Stimulated activated CD4-positive, alpha-beta T cell treated with anti-CD3 and anti-CD28 coated beads, Interleukin-1b, Interleukin-23, amount 100 ng/mL, for 1 hour (primary cell): ENCODE measurements at places on chromosomes 1 and 21.
A peak's percentile ranks its signal among the peaks of the same experiment; 100 is the strongest.

DNA sequence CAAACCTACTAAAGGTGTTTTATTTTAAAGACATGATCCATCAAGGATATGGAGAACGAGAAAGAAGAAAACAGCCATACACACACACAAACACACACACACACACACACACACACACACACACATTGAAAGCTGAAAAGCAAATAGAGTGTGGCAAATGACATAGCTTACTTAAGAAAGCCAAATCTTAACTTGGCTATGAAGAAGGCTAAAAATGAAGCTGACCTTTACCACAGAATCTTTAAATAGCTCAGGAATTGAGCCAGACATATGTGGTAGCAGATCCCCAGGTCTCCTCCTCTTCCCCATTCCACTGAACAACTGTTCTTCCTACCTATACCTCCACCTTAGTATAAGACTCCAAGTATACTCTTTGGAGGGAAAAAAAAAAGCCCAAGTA, 185.6 kb downstream of the CLEC20A start:
- no peak for DNase-seq

GRCh38 chr1:5570931-5571330, 421.3 kb downstream of the NPHP4 start:
- no peak for DNase-seq

DNA sequence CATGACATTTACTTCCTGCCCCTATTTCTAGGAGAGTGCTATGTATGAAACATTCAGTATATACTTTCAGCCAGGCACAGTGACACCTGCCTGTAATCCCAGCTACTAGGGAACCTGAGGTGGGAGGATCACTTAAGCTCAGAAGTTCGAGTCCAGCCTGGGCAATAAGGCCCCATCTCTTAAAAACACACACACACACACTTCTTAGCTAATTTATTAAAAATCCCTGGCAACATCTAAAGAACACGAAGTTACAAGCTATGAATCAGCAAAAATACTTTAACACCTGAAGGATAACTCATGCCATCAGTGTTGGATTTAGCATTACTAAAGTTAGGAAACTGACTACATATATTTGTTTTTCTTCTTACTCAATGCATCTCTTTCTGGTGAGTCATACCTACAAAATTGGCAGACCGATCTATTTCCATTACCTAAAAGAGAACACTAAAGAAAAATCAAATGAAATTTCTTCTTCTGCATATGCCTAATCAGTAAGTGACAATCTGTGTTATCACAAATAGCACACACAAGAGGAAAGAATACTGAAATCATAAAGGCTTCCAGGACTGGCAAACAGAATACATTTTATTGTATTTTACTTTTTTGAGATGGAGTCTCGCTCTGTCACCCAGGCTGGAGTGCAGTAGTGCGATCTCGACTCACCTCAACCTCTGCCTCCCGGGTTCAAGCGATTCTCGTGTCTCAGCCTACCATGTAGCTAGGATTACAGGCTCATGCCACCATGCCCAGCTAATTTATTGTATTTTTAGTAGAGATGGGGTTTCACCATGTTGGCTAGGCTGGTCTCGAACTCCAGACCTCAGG, 41.4 kb downstream of the RNF115 start:
- DNase-seq = no peak

DNA sequence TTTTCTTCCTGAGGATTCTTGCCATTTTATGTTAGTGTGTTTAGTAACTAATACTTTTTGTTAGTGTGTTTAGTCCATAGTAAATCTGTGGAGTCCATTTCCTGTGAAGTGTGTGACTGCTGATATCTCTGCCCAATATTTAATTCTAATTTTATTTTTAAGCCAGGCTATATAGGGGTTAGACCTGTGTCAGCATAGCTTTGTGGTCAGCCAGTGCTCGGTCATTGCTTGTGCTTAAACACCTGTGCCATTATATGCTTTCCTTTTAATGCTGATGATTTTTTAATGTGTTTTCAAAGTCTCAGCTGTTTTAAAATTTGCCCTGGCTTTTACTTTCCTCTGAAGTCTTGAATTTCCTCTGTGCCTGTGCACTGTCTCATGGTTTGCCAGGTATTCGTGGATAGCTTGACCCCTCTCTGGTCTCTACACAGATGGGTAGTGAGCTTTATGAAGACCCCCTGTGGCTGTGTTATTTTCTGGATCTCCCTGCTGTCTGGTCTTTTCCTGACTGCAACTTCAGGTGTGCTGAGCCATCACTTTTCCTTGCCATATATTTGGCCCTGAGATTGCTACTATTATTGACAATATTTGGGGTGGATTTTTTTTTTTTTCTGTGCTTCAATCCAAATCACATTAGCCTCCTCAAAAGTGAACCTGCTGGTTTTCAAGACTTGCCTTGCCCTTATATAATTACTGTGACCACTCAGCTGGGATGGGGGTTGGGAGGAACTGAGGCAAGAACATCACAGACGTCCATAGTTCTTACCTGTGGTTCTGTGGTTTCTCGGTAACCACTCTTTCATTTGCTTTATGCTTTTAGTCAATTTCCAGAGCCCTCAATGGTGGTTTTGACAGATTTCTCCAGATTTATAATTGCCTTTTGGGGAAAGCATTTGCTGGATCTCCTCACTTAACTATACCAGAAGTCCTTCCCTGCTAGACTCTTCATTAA, 59.6 kb downstream of the RPS6KC1 start:
- no peak for DNase-seq

DNA sequence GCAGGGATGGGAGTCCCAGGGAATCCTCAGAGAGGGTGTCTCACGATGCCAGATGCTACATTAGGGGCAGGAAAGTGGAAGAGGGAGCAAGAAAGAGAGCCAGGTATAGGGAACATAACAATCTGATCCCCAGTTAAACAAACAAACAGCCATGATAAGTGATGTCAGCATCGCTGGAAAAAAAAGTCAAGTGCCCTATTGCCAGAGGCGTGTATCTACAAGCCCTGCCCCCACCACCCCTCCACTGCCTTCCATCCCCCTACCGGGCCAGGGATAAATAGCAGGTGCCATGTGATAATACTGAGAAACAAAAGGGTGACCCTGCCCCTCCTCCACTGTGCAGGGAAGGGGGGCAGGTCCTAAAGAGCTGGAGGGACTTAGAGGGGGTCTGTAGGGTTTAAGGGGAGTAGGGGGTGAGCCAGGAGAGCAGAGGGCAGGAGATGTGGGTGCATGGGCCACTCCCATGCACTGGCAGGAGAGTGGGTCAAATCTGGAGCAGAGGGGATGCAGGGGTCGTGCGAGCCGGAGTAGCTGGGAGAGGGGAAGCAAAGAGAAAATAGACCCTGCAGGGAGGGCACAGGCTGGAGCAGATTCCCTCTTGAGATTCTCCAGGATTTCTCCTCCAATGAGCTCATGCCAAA, 3.4 kb downstream of the SLC26A9 start:
- no peak for DNase-seq

GRCh38 chr1:33372162-33372561, 51.3 kb upstream of the A3GALT2 start:
- no peak for DNase-seq

GRCh38 chr1:106747791-106748190, 308.7 kb upstream of the PRMT6 start:
- DNase-seq = no peak

DNA sequence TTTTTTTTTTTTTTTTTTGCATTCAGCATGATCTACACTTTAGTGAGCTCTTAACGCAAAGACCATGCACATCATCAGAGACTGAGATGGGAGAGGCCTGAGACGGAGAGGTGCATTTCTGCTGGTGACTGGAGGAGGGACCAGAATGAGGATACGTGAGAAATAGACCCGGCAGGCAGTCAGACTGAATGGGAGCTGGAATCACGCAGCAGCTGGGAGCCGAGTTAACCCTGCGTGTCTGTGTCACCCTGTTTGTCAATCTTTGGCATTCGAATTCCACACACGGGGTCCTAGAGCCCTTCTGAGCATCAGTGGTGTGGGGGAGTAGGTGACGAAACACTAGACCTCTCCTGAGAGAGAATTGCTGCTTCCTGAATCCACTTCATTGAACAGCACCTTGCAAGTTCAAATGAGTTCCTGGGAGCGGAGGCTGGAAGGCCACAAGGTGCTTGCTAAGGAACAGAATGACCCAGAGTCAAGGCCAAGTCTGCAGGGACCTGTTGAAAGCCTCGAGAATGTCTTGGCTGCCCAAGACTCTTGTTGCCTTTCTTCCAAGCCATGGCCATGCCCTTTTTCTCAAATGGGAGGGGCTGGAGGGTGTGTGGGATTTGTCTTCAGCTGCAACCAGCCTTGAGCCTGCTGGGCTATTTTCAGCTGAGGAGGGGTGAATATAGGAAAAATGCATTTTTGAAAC, 123.3 kb downstream of the CNIH3 start:
- no peak for DNase-seq

DNA sequence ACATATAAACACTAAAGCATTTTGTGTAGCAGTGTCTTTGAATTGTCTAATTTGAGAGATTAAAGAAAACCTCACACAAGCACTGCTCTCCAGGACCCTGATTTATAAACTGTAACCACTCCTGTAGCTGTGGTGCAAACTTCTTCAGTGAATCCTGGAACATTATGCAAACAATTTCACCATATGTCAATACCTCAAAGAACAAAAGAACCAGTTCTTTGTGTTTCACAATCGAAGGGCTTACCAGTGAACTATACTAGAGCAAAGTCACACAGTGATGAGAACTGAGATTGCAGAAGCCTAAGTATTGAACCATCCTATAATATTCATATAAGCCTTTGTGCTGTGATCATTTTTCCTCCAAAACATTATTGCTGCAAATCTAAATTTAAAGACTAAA, 21.5 kb downstream of the DPH5 start:
- DNase-seq = no peak

DNA sequence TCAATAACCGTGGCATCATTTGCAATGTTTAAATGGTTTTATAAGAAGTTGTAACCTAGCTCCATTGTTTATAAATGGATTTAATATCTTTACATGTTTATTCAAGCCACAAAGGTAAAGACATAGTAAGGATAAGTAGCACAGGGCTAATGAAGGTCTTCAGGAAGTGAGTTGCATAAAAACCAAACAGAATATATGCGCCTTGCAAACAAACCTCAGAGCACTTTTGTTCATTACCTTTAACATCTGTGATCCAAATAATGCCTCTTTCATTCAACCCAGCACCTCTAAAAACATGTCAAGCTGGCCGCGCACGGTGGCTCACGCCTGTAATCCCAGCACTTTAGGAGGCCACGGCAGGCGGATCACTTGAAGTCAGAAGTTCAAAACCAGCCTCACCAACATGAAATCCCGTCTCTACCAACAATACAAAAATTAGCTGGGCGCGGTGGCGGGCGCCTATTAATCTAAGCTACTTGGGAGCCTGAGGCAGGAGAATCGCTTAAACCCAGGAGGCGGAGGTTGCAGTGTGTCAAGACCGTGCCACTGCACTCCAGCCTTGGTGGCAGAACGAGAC, 25.3 kb downstream of the BRINP3 start:
- no peak for DNase-seq

GRCh38 chr1:156840186-156840897, 18.6 kb downstream of the INSRR start:
- DNase-seq = no peak

GRCh38 chr1:61424382-61424781, 300.6 kb downstream of the TM2D1 start:
- DNase-seq = no peak

DNA sequence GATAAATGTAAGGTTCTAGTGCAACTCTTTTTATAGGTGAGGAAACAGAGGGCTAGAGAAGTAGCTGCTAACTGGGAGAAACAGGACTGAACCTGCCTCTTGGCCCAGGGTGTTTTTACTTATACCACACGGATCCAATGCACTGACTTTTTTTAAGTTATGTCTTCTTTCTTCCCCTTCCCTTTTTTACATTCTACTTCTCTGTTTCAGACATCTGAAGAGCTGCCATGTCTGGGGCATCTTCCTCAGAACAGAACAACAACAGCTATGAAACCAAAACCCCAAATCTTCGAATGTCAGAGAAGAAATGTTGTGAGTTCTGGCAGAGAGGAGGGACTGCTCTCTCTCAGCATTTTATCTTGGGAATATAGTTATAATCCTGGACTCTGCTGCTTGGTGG, 1.4 kb downstream of the PFKFB2 start:
- DNase-seq = no peak

DNA sequence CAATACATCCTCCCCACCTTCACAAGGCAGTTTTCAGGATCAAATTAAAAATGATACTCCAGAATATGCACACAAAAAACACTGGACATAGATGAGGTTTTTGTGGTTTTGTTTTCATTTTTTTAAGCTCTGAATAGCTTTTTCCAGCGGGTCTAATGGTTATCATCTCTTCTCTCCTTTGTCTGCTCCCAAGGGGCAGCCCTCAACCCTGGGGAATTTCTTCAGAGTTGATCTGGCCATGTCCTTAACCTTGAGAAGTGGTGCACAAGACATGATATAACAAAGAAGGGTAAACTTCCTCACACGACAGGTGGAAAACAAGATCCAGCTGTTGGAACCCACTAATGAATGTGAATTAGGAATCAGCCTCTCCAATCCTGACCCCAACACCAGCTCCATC, 1.5 kb upstream of the CD244 start:
- DNase-seq = no peak

- DNase-seq = no peak
Observed at GRCh38 chr1:228076796-228077430, 5.6 kb upstream of the ARF1 start.

GRCh38 chr1:41153750-41154274, 88.3 kb downstream of the SCMH1 start:
- no peak for DNase-seq

- no peak for DNase-seq
Observed at GRCh38 chr1:226596531-226597165, 48.1 kb downstream of the STUM start.

- DNase-seq = no peak
Observed at GRCh38 chr1:64470665-64471217, 812 bp downstream of the CACHD1 start.

- DNase-seq = no peak
Observed at GRCh38 chr1:61223140-61223539, 140.8 kb downstream of the NFIA start.

DNA sequence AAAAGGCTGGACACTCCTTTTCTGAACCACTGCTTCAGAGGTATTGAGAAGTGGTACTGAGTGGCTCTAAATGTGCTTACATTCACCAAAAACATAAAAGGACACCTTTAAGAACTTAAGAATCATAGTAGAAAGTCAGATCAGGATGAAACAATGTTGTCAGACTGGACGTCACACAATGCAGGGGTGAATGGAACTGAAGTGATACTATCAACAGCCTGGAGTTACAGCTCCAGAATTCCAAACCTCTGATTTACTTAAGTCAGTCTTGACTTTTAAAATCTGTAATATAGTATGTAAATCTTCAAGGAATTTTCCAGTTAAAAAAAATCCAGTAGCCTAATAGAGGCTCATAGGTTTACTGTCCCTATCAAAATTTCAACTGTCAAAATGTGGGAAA, 19.3 kb downstream of the ELK4 start:
- DNase-seq = no peak

GRCh38 chr1:109619576-109620400, at the start of the genes AMPD2 and GNAT2:
Gene AMPD2, plus strand, starts transcription at chr1:109619837. Its CDS starts 1,339 bp downstream, at chr1:109621176.
Gene GNAT2, minus strand, starts transcription at chr1:109619616. Its CDS starts 6,746 bp downstream, at chr1:109612870.
- peak; percentile 53 for DNase-seq

DNA sequence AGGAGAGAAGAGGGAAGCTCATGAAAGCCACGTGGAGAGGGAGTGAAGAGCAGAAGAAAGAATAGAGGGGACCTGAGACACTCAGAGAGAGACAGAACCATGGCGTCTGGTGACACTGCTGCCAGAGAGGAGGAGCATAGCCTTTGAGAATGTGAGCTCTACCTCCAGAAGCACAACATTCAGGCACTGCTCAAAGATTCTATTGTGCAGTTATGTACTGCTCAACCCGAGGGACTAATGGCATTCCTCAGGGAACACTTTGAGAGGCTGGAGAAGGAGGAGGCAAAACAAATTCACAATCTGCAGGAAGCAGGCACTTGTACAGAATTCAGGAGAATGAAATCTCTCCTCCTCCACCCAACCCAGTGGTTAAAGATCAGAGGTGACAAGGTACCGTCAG, 45.1 kb downstream of the BTBD8 start:
- no peak for DNase-seq
